ENCODE measurements at places on chromosomes 1 and 21.

- DNase-seq: no peak
Observed at GRCh38 chr1:84152649-84153056, 8.6 kb downstream of the PRKACB start.

GRCh38 chr1:241253471-241253870 is 103.5 kb downstream of the RGS7 start:
- DNase-seq: no peak

DNA sequence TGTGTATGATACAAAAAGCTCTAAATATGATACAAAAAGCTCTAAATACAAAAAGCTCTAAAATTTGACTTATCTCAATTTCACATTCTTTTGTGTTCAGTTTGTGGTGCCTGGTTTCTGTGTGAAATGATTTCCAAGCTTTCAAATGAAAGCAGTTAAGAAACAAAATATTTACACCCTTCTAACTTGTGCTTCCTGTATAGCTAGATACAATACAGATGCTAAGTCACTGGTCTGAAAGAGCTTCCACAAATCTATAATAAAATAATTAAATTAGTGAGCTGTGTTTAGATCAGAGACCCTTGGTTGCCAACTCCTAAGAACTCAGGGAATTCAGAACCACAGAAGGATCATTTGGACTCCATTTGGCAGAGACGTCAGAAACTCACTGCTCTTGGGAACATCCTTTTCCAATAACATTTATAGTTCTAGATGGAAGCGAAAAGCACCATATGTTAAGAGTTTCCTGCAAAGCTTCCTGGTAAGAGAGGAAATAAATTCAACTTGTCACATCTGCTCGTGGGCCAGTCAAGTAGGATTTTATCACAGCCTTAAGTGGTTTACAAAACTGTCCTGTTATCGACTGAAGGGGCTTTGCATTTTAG is 1079.1 kb downstream of the ADGRL2 start:
- no peak for DNase-seq

DNA sequence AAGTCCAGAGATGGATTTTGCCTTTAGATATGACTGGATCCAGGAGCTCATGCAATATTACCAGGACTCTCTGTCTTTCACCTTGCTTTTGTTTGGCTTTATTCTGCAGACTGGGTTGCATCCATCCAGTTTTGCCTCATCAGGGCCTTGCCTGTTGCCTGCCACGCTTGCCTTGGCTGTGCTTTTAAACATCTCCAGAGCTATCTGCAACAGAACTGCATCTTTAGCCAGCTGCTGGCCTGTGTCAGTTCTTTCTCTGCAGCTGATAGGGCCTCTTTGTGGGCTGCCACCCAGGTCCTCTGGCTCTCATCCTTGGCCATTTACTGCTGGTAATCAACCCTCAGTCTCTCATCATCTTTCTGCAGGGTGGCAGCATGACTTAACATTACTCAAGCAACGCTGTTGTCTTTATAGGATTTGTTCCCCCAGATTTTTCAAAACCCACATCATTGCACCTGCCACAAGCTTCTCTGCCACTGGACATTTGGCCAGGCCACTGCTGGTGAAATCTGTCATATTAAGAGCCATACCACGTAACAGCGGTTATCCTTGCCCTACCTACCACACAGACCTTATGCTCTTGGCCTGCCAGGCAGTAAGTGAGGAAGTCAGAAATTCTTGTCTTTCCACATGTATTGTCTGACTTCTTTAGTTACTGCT is 24.4 kb upstream of the HUNK start:
- no peak for DNase-seq

DNA sequence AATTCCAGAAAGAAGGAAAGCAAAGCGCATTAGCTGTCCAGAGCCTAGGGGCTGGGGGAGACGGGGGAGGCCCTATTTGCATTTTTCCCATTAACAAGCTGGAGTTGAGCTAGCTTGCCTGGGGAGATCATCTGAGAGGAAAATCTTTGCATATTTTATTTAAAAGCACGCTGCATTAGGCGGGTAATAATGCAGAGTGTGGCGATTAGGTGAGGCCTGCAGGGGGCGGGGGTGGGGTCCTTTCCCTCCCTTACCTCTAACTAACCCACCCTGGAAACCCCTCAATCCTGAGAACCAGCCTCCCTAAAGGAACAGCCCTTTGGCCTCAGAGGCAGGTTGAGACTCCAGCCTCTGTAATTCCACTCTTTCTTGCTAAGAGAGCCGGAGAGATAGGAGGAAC is 16.2 kb downstream of the C1orf216 start:
- no peak for DNase-seq

DNA sequence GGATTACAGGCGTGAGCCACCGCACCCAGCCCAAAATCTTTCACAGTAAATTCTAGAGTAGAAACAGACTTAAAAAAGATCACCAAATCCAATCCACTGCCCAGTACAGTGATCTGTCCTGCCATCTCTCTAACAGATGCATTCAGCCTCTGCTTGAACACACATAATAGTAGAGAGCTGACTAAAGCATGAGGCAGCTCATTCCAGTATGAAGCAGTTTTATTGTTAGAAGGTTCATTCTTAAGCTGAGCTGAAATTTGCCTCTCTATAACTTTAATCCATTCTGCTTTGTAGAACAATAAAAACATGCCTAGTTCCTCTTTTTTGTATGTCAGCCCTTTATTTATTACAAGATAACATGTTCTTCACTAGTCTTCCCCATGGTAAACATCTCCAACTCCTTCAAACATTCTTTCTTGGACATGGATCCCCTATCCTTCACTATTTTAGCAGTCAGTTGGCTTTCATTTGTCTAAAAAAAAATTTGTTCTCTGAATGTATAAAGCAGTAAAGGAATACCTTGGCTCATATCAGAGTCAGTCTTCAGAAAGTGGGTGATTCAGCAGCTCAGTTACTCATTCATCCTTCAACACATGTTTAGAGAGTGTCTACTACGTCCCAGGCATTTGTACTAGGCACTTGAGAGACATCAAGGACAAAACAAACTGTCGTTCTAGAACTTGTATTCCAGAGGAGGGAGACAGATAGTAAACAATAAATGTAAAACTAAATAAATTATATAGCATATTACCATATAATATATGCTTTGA is 10.7 kb upstream of the PTBP2 start:
- no peak for DNase-seq

DNA sequence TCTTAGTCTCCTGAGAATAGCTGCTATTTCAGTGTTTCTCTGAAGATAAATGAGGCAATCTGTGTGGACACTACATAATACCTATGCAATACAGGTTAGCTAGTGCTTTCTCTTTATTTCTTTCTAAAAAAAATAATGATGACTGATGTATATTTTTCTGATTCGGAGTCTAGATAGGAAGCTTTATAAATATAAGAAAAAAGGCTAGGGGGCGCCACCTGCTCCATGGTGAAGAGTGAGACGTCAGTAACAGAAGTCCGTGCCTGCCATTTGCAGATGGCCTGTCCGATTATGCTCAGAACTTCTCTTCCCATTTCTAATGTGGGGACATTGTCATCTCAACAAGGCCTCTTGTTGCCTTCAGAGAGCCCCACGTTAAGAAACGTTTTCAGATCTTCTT is 26.4 kb downstream of the QSOX1 start:
- peak; percentile 19 for DNase-seq

DNA sequence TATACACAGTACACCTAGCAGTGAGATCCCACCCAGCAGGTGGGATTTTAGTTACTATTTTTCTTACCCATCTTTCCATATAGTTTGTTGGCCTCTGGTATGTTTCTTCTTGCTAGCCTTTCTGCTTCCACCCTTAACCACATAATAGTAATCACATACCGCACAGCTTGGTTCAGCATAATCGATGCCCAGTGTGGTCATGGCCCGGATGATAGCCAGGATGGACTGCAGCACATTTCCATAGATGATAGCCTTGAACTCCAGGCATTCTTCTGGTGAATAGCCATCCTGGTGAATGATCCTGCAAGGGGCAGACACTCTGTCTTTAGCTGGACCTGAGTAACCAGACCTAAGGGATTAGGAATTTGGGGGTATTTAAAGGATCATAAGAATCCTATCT is 9.5 kb downstream of the GNAT2 start:
- no peak for DNase-seq

DNA sequence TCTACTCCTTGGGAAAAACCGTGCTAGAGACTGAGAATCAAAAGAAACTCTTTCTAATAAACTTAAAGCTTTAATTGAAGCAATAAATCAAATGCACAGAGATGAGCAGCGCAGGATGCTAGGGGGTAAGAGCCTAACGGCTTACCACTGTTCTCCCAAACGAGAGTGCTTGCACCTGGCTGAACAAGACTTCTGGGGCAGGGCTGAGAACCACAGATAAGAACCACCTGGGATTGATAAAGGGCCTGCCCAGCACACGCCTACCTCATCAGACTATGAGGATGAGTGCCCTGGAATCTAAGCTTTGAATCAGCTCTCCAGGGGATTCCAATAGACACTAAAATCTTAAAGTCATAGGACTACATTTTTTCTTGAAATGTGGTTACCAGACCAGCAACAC is 43.3 kb downstream of the KRTAP19-8 start:
- no peak for DNase-seq

- no peak for DNase-seq
Observed at GRCh38 chr1:184890539-184890973, 83.8 kb downstream of the NIBAN1 start.

DNA sequence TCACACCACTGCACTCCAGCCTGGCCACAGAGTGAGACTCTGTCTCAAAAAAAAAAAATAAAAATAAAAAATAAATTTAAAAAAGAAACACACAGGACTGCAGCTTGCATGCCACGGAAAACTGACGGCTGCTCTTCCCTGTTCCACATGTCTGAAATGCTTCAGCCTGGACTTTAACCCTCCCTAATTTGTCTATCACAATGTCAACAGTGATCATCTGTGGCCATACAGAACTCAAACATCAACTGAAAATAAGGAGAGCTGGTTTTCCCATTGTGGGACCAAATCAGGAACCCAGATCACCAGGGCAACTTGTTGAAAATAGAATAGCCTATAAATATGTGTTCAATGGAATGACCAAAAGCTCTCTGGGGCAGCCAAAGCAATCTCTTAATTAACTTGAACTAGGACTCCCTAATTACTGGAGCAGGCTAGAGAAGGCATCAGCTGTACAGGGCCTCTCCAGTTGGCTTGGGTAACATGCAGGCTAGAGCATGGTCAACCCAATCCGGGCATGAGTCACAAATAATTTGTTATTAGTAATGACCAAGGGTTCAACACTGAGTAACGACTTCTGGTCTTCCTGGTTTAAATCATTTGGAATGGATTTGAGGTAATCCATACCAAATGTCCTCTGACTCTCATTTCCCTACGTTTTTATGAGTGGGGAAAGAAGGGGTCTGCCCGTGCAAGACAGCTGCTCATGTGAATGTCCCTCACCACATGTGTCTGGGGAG is 62.7 kb upstream of the KAZN start:
- no peak for DNase-seq

DNA sequence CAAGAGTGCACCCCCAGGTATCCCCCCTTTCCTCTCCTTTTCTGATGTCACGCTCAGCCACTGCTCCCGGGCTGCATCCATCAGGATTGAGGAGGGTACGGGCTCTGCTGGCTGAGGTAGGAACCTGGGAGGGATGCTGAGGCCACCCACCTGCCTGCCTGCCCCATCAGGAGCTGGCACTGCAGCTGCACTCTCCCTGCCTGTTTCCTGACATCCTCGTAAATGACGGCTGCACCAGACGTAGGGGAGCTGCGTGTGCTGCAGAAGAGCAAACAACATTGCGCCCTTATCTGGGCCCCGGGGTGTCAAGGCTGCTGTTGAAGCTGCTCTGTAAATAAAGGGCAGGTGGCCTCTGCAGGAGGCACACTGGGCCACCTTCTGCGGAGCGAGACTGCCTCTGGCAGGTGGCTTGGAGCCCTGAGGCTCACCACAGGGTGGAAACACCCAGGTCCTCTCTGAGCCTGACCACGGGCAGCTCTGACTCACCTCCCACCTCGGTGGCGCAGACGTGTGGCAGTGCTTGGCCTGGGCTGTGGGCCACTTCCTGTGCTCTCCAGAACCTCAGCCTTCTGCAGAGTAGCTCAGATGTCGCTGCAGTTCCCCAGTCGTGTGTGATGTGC is 30.9 kb downstream of the SNAP47 start:
- DNase-seq: peak; percentile 39

GRCh38 chr1:92882819-92883218 is 51.0 kb downstream of the RPL5 start:
- DNase-seq: no peak

GRCh38 chr1:174171073-174171472 is 11.8 kb downstream of the RABGAP1L start:
- no peak for DNase-seq

DNA sequence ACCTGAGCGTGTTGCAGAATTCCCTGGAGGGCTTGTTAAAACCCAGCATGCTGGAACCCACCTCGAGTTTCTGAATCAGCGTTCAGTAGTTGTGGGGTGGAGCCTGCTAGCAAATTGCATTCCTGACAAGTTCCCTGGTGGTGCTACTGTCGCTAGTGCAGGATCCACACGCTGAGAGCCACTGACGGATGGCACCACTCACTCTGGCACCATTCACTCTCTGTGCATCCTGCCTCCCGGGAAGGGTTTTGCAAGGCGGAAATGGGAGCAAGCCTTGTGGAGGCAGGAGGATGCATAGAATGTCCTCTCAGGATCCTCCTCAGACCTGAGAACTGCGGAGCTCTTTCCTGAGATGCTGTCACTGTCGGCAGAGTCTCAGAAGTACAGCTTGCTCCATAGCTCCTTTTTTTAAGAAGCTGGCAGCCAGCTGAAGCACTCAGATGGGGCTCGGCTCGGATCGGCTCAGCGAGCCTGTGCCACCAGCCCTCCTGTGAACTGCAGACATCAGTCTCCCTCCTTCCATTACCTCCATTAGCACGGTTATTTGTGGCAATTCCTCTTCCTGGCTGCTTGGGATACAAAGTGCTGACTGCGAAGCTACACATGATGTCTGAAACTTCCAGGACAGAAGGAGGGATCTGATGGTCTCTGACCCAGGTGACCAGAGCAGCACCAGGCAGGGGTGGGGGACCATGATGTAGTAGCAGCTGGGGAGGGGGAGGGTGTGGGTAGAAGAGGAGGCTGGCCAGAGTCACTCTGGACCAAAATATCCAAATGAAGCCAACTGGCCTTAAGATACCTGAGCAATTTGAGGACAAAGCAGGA is 89.6 kb downstream of the C1orf94 start:
- DNase-seq: no peak

- no peak for DNase-seq
Observed at GRCh38 chr1:177289532-177289931, 118.8 kb downstream of the BRINP2 start.

DNA sequence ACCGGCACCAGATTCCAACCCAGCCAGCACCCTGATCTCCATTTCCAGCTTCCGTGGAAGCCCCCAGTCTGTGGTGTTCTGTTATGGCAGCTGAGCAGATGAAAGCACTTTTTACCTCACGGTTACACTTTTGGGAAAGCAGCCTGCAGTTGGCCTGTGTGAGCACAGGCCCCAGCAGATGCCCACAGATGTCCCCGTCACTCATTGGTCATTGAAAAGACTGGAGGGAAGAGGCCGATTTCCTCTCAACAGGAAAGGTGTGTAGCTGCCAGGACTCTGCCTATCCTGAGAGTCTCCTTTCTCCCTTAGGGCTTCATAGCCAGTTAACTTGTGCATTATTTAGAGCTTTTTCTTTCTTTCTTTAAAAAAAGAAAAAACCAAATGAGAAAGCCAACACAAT is 123.0 kb downstream of the PCBP3 start:
- no peak for DNase-seq

GRCh38 chr21:26806801-26807295 is 38.4 kb downstream of the ADAMTS1 start:
- DNase-seq: no peak

- DNase-seq: no peak
Observed at GRCh38 chr1:232034556-232034955, 408.0 kb downstream of the DISC1 start.
